ENCODE measurements at places on chromosomes 16 and 17. TPM values are rescaled to one million over a fixed set of nuclear protein-coding genes. Genes with fewer than 3 reads are reported as not detected.

P4HB gene
- 439 TPM for polyA plus RNA-seq

CIITA gene
- 9.1 TPM for polyA plus RNA-seq

NTN1 gene
- polyA plus RNA-seq, result 2.0 TPM

CCDC200 gene
- polyA plus RNA-seq, result 7.7 TPM

CSH2 gene
- polyA plus RNA-seq, result not detected

SEPTIN12 gene
- polyA plus RNA-seq, result not detected
